ENCODE measurements at places on chromosomes 12 and 14.

DNA sequence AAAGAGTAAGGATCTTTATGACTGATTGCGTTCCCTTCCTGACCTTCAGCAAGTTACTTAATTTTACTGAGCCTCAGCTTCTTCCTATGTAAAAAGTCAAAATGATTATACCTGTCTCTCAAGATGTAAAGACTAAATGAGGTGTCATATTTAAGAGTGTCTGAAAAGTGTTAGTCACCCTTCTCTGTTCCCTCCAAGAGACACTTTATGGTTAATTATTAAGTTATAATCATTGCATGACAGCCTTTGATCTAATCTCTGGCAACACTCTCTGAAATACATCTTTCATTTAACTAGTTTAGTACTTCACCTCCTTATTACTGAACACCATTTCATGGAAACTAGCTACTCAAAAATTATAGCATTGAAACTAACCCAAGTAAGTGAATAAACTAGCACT, 54.8 kb downstream of the BMAL2 start:
- DNase-seq = no peak

DNA sequence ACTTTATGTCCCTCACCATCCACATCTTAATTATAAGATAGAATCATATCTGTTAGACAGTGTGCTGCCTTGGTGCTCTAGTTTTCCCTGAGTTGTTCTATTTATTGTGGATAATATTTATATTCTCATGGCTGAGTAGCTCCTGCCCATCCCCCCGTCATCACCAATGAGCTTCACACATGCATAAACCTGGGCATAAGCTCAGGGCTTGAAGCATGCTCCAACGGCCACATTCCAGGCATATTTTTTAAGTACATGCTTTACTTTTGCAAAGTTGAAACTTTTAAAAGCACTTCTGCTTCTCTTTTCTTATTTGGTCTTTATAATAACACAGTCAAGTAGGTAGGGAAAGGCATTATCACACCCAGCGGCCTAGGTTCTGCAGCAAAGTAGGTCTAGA, 3.4 kb upstream of the FBXO34 start:
- no peak for DNase-seq

- peak; percentile 82 for DNase-seq
Measured at GRCh38 chr12:6376079-6376869, 911 bp upstream of the SCNN1A start.

- DNase-seq = no peak
Measured at GRCh38 chr12:49954863-49955830, 4.6 kb downstream of the AQP2 start.

GRCh38 chr12:65935906-65936901, 111.9 kb downstream of the HMGA2 start:
- DNase-seq = no peak

DNA sequence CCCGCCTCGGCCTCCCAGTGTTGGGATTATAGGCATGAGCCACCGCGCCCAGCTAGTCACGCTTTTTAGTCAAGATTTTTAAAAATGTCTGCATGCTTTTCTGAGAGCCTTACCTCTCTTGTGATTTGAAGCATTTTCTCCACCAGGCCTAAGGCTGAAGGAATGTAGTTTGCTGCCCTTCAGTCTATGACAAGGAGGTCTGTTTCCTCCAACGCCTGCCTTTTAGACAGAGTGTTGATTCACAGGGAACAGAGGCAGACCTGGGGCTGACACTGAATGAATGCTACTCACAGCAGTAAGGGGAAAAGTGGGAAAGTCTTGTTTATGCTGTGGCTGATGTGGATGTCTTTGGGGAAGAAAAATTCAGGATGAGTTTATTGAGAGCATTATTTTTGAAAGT, 27.2 kb upstream of the MDM2 start:
- no peak for DNase-seq

GRCh38 chr14:92252323-92252722, 70.6 kb upstream of the SLC24A4 start:
- no peak for DNase-seq

DNA sequence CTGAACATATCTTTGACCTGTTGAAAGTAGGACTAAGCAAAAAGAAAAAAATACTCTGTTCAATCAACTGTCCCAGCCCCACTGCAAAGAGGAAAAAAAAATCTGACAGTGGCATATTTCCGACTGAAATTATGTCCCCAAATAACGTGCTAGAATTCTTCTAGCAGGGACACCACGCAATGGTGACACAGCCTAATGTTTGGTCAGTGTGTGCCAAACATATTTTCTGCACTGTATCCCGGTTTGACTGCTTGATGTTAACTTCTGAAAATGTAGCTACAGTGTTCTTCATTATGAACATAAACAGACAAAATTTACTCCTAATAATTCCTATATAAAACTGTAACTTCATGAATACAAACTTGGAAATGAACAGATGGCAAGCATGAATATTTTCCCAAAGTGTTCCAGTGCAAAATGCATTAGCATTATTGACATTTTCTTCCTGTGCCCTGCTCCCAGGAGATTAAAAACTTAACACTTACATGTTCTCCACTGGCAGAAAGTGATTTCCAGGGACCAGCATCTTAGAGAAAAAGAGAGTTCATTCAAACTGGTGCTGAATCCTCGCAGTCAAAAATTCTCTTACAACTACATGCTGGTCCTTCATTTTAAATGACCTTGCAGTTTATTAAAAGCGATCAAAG, 72.4 kb upstream of the SYT1 start:
- no peak for DNase-seq

DNA sequence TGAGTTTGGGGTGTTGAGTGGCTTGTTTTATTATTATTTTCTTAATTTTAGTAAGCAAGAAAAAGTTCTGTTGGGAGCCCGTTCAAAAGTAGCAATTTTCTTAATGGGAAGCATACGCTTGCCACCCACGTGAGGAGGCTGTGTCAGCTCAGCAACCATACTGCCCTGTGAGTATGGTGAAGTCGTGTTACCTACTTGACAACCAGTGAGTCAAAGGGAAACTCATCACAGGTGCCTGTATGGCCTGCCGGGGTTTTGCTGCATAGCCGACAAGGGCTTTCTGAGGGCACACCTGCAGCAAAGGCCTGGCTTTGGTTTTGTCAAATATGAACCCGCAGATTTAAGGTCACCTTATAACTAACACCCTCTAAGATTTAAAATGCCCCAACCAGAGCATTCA, 31.1 kb downstream of the PITPNM2 start:
- no peak for DNase-seq

GRCh38 chr14:94926176-94926575, 156.3 kb upstream of the GSC start:
- no peak for DNase-seq

GRCh38 chr14:55577229-55577628, 2.8 kb upstream of the KTN1 start:
- no peak for DNase-seq

GRCh38 chr12:33427071-33427470, 12.5 kb downstream of the SYT10 start:
- no peak for DNase-seq

GRCh38 chr12:25972783-25973182, 14.3 kb downstream of the RASSF8 start:
- no peak for DNase-seq

DNA sequence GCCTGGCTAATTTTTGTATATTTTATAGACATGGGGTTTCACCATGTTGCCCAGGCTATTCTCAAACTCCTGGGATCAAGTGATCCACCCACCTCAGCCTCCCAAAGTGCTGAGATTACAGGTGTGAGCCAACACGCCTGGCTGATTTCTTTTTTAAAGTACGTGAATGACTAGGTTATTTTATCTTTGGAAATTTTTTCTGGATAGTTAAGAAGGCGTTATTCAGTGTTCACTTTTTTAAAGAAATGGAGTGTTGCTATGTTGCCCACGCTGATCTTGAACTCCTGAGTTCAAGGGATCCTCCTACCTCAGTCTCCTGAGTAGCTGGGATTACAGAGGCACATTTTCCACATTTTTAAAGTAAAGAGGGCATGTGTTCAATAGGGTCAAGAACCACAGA, 58.6 kb downstream of the SVOP start:
- DNase-seq = no peak

GRCh38 chr14:69693145-69693544, 73.8 kb upstream of the SRSF5 start:
- DNase-seq = no peak

DNA sequence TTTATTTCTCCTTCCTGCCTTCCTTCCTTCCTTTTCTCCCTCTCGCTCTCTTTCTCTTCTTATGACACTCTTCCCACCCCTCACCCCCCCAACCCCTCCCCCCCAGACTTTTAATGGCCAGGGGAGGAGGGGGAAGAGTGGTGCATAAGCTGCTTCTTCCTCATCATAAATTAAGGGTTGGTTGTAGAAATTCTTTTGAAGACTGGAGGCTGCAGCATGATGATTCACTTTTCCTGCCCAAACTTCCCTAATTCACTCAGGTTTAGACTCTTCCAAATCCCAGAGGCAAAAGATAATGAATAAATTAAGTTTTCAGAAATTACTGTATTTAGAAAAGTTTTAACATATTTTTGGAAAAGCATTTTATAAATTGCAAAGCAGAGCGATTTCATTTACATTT, 58.2 kb downstream of the GRIP1 start:
- DNase-seq = no peak

DNA sequence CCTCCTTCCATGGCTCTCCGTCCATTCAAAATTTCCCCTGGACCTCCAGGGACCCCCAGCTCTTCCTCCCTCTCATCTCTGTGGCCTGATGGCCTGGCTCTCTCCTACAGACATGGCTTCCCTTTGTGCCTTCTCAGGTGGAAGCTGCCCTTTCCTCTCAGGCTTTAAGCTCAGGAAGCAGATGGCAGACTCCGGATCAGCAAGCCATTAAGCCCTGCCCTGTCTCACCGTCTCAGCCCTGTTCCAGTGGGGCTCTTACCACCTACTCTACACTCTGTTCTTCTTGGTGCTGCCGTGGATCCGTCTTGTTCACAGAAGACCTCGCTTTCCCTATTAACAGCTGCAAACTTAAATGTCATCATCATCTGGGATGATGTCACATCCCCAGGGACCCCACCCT, 33.1 kb downstream of the NPC2 start:
- no peak for DNase-seq

- no peak for DNase-seq
Measured at GRCh38 chr14:93375673-93376156, 28.7 kb downstream of the COX8C start.
